ENCODE measurements at places on chromosomes 16 and 17.
A peak's percentile ranks its signal among the peaks of the same experiment; 100 is the strongest.

DNA sequence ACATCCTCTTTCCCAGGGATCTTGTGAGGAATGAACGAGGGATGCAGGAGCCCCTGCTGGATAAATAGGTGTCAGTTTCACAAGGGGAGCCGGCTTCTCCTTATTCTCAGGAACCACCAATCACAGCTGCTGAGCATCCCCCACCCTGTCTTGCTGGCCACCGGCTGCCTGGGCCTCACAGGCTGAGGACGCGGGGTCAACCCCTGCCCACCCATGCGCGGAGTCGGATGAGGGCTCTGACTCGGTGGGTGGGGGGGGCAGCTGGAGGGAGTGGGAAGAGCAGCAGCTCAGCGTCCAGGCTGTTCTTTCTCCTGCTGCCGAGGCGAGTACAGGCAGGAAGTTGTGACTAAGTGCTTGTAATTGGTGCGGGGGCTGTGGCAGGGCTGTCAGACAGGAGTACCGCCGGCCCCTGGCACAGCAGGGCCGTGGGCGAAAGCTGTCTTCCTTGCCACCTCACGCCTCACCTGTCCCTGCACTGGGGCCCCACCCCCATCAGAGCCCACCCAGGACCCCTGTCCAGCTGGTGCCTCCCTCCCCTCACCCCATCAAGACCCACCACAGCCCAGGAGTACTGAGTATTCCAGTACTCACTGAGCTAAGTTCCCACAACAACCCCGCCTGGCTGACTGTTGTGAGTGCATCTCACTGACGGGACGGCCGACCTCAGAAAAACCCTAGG lies 11.0 kb upstream of the DPEP1 start:
- DNase-seq = no peak

- DNase-seq = no peak
These were observed 18.6 kb upstream of the COL1A1 start for GRCh38 chr17:50219939-50220465.

GRCh38 chr17:34570506-34570905 lies 8.9 kb upstream of the TMEM132E start:
- DNase-seq = no peak

GRCh38 chr17:77688369-77688768 lies 270.1 kb upstream of the TNRC6C start:
- no peak for DNase-seq

DNA sequence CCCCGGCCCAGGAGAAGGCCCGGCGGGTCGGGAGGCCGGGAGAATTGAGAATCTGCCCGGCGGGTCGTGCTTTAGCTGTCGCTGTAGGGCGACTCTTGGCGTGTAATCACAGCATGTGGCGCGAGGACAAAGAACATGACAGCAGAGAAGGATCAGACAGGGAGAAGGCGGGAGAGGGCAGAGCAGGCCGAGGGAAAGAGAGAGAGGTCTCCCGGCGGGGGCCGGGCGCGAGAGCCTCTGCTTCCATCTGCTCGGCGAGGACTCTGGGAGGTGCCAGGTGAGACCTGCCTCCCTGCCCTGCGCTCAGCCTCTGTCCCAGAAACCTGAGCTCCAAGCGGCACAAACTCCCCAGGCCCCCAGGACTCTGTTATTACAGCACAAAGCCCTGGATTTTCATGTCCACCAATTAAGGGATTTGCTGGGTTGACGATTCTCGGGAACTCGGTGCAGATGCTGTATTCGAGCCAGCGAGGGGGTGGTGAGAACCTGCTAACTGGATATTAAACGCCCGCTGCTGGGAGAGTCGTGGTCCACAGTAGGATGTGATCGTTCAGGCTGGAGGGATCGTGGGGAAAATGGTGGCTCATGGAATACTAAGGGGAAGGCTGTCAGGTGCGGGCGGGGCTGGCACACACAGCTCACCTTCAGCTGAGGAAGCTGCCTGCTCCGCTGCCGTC lies 172.0 kb upstream of the CIBAR2 start:
- peak; percentile 28 for DNase-seq

- no peak for DNase-seq
These were observed 42.1 kb downstream of the AIPL1 start for GRCh38 chr17:6392609-6393350.

DNA sequence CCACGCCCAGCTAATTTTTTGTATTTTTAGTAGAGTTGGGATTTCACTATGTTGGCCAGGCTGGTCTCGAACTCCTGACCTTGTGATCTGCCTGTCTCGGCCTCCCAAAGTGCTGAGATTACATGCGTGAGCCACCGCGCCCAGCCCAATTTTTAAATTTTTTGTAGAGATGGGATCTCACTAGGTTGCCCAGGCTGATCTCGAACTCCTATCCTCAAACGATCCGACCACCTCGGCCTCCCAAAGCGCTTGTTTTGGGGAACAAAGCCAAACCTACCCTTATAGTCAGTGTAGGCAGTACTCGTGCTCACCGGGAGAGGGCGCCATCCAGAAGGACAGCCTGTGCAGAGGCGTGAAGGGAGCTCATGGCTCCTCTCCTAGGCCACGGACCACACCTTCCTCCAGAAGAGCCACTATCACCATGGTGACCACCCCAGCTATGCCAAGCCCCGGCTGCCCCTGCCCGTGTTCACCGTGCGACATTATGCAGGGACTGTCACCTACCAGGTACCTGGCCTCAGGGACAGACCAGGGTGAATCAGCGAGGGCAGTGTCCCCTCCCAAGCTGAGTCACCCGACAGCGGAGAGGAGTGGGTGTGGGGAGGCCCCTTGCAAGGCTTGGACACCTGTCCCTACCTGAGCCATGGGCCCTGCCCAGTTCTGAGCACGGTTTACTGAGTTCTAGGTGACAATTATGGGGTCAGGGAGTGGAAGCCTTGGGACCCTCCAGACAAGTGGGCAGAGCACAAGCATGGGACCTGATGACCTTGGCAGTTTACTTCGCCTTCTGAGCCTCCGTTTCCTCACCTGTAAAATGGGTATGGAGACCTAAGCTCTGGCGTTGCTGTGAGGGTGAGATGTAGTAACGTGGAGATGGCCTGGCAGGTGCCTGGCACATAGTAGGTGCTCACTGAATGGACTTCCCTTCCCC lies 13.7 kb downstream of the MYO15B start:
- DNase-seq = peak; percentile 43

DNA sequence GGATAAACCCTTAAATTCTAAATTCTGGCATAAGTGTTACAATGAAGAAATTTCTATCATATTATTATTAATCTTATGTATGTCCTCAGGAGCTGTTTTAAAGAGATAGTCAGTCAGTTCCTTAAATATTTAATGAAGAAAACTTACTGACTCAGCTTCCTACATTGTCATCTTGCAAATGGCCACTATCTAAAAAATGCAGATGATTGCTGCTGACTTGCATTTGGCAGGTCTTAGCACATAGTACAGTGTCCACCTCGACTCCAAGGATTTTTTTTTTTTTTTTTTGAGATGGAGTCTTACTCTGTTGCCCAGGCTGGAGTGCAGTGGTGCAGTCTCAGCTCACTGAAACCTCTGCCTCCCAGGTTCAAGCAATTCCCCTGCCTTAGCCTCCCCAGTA lies 55.1 kb upstream of the CORO6 start:
- no peak for DNase-seq

GRCh38 chr16:3776316-3776715 lies 59.0 kb upstream of the TRAP1 start:
- no peak for DNase-seq

DNA sequence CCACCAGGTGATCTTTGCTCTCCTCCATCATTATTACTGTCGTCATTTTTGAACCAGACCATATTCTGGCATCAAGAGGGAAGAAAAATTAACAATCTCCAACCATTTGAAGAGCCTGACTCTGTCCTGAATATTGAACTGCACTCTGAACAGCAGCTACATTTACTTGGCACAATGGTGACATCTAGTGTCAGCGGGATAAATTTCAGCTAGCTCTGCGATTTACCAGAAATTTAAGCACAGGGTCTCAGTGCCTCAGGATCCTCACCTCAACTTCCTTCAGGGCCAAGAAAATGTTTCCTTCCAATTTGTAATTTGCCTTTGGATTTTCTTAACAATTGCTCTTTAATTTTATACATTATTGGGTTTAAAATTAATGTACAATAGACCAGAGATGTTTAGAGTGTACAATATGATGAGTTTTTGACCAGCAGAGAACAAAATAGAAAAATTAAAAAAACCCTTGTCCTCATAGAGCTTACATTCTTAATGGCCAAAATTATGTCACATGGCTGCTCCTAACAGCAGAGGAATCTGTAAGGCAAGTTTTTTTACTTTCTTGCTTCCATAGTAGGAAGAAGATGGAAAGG lies 10.7 kb upstream of the ZNF19 start:
- peak; percentile 46 for DNase-seq

DNA sequence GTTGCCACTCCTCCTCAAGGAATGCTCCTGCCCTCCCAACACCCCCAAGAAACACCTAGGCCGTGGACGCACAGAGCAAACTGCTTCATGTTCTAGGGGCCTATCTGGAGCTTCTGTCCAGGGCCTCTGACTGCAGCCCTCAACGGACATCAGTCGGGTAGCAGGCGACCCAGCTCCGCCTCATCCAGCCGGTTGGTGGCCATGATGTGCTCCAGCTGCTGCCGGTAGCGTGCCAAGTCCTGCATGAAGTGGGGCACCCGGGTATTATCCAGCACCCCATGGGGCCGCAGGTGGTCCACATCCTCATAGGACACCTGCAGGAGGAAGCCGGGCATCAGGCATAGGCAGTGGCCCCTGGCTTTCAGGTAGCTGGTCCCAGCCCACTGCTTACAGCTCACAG lies 6.3 kb downstream of the NOL3 start:
- peak; percentile 71 for DNase-seq

DNA sequence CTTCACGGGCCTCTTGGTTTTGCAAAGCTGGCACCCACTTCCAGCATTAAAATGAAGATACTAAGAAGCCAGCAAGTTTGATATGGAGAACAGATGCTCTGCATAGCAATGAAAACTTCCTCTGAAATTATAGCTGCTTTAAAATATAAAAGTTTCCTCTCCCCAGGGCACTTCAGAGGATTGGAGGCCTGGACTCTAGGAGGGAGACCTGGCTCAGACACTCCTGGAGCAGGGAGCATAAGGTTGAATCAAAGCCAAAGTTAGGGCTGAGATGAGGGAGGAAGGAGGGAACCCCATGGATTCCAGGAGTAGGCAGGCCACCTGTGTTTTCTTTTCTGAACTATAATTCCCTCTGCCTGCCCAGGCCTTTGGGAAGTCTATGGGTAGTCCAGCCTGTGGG lies 176.0 kb upstream of the RPL38 start:
- DNase-seq = no peak

GRCh38 chr17:76720941-76721340 lies 5.5 kb downstream of the JMJD6 start:
- no peak for DNase-seq

DNA sequence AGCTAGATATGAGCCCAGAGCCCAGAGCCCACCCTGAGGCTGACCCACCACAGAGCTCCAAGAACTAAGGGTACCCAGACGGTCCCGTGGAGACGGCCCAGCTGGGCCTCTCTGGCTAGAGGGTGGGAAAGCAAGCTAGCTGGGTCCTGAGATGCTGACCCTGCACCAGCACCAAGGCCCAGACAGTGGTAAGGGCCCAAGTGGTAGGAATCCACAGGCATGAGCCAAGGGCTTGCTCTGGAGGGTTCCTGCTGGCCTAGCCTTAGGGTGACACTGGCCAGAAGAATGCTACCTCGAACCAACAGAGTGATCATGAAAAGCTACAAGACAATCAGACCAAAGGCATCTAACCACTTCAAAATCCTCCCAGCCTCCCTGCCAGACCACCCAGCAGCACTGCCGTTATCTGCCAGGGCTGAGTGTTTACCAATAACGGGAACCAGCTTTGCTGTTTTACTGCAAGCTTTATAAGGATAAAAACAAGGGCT lies 13.2 kb downstream of the HIC1 start:
- no peak for DNase-seq

- DNase-seq = no peak
These were observed 408.6 kb downstream of the MAF start for GRCh38 chr16:79191933-79192332.

GRCh38 chr17:53516636-53517035 lies 306.1 kb upstream of the KIF2B start:
- DNase-seq = no peak

GRCh38 chr17:75504347-75505151 lies 10.8 kb downstream of the CASKIN2 start:
- no peak for DNase-seq

DNA sequence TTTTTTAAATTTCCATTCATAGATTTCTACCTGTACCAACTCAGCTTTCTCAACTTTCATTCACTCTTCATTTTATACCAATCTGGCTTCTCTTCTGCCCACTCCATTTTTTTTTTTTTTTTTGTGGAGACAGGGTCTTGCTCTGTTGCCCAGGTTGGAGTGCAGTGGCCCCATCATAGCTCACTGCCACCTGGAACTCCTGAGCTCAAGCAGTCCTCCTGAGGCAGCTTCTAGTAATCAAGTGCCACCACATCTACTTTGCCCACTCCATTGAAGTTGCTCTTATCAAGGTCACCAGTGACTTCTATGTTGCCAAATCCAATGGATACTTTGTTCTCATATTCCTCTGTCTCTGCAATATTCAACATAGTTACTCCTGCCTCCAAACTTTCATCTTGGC lies 1.7 kb downstream of the SUPT6H start:
- DNase-seq = no peak

GRCh38 chr16:21166561-21166961 lies 8.1 kb downstream of the LDAF1 start:
- no peak for DNase-seq

DNA sequence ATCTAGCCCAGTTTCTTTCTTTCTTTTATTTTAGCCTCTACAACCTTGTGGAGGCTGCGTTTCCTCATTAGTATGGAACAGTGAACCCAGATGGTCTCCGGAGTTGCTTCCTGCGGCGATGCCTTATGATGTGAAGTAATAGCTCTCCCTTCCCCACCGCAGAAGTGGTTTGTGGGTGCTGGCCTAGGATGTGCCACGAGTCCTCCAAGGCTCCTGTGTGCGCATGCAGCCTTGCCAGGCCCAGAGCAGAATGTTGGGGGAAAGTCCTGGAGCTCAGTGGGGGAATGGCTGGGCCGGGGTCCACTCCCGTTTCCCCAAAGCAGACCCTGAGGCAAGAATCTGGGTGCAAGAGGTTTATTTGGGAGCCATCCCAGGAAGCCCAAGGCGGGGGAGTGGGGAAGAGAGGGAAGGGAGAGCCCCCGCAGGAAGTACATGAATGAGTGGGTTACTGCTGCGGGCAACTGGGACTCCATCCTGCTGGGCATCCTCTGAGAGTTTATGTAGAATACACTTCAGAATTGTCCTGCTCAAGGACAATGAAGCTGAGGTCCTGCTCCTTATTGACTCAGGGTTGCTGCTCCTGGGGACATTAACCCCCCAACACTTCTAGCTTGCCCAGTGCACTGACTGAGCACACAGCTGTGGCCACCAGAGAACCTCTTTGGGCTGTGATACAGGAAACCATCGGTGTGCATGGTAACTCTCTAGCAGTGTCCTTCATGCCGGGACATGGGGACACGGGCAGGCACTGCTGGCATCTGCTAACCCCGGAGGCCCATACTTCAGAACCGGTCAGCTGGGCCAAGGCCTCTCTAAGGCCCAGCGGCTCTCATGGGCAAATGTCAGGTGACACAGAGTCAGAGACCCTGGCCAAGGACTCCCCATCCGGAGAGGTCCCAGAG lies 3.7 kb upstream of the HCRT start:
- no peak for DNase-seq

- no peak for DNase-seq
These were observed 3.3 kb upstream of the SBK1 start for GRCh38 chr16:28289048-28289447.

GRCh38 chr17:73099511-73099910 lies 7.0 kb upstream of the SLC39A11 start:
- peak; percentile 69 for DNase-seq

GRCh38 chr17:33002246-33002645 lies 10.6 kb downstream of the SPACA3 start:
- no peak for DNase-seq
